ENCODE measurements at places on chromosomes 5 and 9.

DNA sequence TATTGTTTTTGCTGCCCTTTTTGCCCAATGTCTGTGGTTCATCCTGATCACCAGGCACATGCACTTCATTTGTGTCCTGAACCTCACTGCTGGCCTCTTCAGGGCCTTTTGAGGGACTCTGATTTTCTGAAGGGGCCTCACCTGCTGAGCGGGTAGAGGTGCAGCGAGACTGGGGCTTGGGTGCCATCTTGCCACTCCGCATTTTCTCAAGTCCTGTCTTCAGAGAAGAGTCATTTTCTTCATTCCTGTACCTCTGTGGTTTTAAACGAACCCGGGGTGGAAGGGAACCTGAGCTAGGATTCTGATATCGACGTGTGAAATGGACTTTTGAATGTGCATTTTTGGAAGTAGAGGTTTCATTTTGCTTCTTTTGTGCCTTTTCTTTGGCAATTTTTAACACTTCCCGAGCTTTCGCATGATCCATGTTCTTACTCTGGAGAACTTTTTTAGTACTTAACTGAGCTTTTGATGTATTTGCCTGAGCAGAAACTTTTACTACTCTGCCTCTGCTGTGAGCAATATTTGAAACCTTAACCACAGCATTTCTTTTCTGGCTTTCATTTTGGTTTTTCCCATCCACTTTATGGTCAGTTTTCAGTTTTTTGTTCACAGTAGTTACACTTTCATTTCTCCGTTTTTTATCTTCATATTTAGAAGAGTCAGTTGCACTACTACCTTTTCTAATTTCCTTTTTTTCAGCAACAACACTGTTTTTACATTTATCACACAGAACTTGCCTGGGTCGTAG, 26.1 kb downstream of the PWWP2A start:
- no peak for DNase-seq

GRCh38 chr9:103721056-103721455, 373.1 kb upstream of the SMC2 start:
- DNase-seq, result no peak

DNA sequence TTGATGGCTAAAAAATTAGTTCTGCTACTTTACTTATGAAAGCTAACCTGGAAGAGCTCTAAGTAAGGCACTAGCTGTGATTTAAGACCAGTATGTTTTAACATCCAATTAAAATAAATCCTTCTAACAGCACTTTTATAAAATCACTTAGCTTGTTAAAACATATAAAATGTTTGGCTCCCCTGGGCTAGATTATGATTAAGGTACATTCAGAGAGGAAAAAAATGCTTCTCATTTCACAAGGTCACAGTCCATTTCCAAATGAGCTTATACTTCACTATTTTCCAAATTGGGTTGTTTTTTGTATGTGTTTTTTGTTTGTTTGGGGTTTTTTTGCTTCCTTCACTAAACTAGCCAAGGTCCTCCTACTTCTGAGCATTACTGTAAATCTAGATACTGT, 875.0 kb upstream of the DMAC1 start:
- DNase-seq, result no peak

DNA sequence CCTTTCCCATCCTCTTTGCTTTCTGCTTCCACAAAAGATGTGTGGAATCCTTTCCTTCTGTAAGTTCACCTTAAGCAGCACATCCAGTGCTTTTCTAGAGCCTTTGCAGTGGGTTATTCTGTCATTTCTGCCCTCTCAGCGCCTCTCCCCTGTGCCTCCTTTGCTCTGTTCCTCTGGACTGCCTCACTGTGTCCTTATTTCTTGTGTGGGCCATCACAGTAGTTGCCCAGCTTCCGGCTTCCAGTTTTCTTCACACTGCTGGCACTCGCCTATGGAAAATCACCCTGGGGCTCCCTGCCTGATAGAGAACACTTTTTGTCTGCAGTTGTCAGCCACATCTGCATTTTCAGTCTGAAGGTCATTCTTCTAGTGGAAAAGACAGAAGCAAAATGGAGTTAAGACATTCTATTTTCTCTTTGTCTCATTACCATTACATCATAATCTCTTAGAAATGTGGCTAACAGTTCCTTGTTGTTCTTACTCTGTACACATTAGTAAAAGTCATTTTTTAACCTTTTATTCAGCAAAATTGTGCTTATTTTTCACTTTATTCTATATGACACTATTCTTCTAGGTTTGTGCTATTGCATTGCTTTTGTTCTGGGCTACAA, 64.1 kb upstream of the ZNF608 start:
- no peak for DNase-seq

GRCh38 chr5:14659821-14660607, 4.5 kb upstream of the OTULIN start:
- no peak for DNase-seq

- DNase-seq, result no peak
These were observed 62.8 kb downstream of the DCP2 start for GRCh38 chr5:113039229-113039933.

- no peak for DNase-seq
These were observed 3.3 kb downstream of the NCBP1 start for GRCh38 chr9:97636903-97637302.

- no peak for DNase-seq
These were observed 296.6 kb upstream of the RASA1 start for GRCh38 chr5:86971034-86971571.

DNA sequence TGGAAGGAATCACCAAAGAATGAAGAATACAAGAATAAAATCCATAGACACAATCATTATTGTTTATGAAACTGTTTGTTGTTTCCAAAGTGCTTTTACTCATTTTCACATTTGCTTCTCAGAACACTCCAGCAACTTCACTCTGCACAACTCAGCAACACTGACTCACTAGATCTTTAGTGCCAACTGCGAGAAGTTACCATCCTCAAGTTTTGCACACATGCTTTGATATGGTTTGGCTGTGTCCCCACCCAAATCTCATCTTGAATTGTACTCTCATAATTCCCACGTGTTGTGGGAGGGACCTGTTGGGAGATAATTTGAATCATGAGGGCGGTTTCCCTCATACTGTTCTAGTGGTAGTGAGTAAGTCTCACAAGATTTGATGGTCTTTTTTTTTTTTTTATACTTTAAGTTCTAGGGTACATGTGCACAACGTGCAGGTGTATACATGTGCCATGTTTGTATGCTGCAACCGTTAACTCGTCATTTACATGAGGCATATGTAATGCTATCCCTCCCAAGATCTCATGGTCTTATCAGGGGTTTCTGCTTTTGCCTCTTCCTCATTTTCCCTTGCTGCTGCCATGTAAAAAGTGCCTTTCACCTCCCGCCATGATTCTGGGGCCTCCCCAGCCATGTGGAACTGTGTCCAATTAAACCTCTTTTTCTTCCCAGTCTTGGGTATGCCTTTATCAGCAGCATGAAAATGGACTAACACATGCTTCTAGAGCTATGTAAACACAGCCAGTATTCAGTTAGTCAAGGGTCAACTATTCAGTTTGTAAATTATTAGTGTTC, 36.9 kb downstream of the CLINT1 start:
- no peak for DNase-seq

Data from AG04449 (cell line).